ENCODE measurements at places on chromosomes 4 and X.
A peak's percentile ranks its signal among the peaks of the same experiment; 100 is the strongest.

DNA sequence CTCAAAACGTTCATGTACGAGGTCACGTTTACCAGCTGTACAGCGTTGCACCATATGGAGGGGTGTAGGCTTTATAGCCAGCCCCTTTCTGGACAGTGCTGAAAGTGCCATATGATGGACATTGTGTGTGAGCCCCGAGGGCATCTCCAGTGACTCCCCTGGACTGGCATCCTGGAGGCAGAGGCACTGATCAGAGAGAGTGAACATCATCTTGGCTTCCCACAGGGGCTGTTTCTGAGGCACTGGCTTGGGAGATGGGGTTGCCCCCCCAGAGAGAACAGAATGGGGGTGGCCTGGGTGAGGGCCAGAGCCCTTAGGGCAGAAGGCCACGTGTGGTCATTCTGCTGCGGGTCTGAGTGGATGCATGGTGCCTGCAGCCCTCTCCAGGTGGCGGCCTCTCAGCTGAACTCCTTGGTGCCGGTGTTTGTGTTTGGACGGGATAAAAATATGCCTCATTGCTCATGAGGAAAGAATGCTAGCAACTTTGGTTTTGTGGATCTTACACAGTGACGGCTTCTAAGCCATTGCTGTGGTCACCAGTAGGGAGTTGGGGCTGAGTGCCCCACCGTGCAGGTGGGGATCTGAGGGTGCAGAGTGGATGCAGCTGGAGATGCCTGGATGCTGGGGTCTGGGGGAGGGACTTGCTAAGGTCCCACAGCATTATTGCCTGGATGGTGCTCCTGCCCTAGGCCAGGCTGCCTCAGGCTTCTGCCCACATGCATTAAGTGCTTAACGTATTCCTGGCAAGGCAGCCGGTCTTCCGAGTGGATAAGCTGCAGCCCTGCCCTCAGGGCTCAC is 3.4 kb downstream of the WFS1 start:
- DNase-seq, result no peak

DNA sequence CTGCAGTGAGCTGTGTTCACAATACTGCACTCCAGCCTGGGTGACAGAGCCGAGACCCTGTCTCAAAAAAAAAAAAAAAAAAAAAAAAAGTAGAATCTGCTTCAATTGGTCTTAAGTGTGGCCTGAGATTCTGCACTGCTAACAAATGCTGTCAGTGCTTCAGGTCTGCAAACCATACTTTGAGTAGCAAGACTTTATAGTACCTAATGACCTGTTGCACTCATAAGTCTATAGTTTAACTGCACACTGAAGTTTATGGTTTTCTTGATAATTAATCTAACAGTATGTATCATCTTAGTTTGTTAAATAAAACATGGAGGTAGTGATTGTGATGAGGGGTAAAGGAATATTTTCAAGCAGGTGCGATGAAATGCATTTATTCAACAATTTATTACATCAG is 135.6 kb downstream of the STAG2 start:
- no peak for DNase-seq

- DNase-seq, result no peak
These were observed 85.8 kb upstream of the PUDP start for GRCh38 chrX:7233580-7234406.

GRCh38 chr4:128483816-128484215 is 196.2 kb upstream of the PGRMC2 start:
- no peak for DNase-seq

DNA sequence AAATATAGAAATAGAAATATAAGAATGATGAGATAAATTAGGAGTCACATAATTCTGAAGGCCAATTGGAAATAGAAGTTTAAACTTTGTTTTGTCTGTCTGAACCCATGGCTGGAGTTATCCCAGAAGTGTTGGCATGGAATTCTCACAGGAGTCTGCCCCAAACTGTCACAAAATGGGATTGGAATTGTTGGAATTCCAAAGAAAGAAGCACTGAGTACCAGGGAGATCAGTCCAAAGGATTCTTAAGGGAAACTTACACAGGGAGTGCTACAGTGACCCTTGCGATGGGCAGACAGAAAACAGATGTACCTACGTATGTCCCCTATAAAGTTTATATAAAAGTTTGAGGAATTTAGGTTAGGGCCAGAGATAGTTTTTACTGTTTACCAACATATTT is 1607.7 kb downstream of the ARAP2 start:
- no peak for DNase-seq

DNA sequence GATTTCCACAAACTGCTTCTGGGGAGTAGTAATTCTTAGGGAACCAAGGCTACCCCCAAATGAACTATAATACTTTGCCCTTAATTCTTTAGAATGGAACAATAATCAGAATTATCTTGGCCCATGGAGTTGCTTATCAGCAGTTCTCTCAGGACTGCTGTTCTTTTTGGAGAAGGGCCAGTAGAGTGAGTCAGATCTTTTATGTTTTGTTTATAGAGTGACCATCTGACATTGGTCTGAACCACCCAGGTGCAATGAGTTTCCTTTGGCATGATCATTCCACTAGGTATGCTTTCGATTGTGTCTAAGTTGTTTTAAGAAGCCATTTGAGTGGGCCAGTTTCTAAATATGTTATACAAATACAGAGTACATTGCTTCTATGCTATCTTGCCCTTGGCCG is 31.8 kb downstream of the PRRG1 start:
- no peak for DNase-seq

DNA sequence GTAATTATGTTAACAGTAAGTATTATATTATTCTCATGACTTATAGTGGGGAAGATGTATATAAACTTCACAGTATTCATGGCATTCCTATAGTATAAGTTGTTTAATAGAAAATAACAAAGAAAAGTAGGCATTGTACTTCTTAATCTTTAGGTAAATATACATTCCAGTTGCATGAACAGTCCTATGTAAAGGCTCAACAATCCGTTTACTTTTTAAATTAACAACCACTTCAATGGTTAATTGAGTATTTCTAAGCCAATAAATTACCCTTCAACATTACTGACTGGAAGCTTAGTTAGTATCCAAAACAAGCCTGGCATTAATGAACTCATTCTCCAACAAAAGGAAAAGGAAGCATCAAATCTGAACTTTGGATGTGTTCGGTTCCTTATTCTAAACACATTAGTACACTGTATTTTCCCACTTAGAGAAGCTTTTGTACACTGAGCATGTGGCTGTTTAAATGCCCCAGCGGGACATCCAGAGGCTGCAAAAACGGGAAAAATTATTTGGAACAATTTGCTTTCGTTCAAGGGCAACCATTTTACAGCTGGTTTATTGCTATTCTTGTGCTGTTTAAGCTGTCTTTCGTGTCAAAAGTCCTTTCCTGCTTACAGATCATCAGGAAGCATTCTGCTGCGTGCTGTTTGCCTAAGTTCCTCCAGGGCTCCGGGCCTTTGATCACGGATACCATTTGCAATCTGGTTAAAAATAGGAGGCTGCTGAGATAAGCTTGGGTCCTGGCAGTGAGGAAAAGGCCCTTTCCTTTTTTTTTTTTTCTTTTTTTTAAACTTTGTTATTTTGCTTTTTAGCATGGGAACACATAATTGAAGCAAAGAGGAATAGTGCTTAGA is 460.3 kb downstream of the SPRY1 start:
- no peak for DNase-seq

DNA sequence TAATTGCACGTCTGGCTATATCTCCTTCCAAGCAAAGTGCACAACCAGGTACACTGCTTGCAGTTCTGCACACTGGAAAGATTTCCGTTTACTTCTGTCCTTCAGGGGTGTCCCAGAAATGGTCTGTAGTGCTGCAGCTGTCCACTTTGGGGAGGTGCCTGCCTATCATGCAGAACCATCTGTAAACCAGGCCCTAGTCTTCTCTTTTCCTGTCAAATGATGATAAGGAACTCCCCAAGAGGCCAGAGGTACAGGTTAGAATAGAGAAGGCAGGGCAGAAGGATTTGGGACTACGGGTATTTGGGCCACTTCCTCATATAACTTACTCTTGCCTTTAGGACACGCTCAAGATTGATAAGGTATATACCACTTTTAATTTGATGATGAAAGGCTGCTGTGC is 746.9 kb downstream of the FAT4 start:
- no peak for DNase-seq

DNA sequence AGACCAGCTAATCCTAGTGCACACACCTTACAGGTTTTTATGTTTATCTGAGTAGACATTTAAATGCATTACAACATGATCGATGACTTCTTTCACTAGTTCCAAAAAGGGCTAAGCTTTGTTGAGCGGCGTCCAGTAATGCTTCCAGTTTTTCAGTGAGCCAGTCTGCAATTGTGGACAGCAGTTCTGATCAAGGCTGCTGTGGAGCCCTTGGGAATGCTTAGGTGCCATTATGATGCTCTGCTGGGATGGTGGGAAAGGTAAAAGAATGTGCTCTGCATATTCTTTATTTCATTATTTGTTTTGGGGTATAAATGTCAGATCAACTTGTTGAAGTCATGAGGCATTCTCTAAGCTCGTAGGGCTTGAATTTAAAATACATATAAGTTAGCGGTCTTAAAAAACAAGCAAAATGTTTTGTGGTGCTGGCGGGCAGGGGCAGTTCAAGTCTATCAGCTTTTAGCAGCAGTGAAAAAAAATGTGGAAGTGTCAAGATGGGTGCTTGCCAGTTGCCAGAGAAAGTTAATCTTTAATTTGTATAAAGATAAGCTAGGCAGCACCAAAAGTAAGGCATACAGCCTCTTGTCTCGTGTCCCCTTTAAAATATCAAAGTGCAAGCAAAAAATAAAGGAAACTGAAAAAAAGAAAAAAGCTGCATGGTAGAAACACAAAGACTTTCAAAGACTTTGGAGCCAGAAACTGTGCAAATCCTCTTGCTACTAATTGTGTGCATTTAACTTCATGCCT is 5.8 kb downstream of the MID1IP1 start:
- DNase-seq, result no peak

GRCh38 chr4:99088023-99088449 is 552 bp downstream of the ADH5 start:
- peak; percentile 45 for DNase-seq

GRCh38 chrX:17036171-17036961 is 89.9 kb downstream of the REPS2 start:
- no peak for DNase-seq
